ENCODE measurements at places on chromosomes 1 and 21.

DNA sequence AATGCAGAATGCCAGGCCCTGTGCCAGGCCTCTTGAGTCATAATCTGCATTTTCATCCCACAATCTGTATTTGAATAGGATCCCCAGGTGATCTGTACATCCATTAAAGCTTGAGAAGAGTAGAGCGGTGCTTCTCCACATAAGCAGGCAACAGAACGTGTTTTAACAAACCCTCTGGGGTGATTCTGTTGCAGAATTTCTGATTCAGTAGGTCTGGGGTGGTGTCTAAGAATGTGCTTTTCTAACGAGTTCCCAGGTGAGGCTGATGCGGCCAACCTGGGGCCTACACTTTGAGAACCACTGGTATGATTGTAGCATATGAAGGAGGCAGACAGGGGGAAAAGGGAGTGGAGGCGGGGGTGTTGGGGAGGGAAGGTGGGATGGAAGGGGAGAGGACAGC is 78.4 kb upstream of the POU3F1 start:
- H3K27ac ChIP-seq, result no peak overlapping the region
- no peaks in the 10 kb centered on the region for H3K36me3 ChIP-seq
- H3K4me1 ChIP-seq, result no peaks in the 10 kb centered on the region
- no peak for ATAC-seq
- peaks cover 12% of the 10 kb centered on the region for H3K27me3 ChIP-seq

- H3K27me3 ChIP-seq, result no peaks in the 10 kb centered on the region
- ATAC-seq, result no peak
- no peaks in the 10 kb centered on the region for H3K36me3 ChIP-seq
- H3K4me1 ChIP-seq, result no peaks in the 10 kb centered on the region
- no peak overlapping the region for H3K4me3 ChIP-seq
Measured at GRCh38 chr1:105254906-105255305, 1505.2 kb downstream of the AMY1C start.

DNA sequence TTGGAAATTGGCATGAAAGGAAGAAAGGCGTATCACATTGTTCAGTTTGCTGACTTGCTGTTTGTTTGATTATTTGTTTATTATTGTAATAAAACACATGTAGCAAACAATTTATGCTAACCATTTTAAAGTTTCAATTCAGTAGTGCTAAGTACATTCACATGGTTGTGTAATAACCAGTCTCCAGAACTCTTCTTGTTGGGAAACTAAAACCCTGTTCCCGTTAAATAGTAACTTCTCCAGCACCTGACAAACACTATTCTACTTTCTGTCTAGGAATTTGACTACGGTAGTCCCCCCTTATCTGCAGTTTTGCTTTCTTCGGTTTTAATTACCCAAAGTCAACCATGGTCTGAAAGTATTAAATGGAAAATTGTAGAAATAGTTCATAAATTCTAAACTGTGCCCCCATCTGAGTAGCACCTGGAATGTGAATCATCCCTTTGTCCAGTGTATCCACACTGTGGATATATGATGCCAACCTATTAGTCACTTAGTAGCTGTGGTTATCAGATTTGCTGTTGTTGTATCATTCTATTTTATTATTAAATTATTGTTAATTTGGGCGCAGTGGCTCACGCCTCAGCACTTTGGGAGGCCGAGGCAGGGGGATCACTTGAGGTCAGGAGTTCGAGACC is 5.5 kb downstream of the MORC3 start:
- peaks cover 35% of the 10 kb centered on the region for H3K36me3 ChIP-seq
- peaks cover 62% of the 10 kb centered on the region for H3K4me1 ChIP-seq
- no peaks in the 10 kb centered on the region for H3K27me3 ChIP-seq
- no peak overlapping the region for H3K27ac ChIP-seq
- no peak for ATAC-seq

GRCh38 chr1:171566467-171566866 is 55.6 kb upstream of the MYOCOS start:
- H3K4me3 ChIP-seq, result no peak overlapping the region
- peaks cover 24% of the 10 kb centered on the region for H3K36me3 ChIP-seq
- no peaks in the 10 kb centered on the region for H3K4me1 ChIP-seq
- ATAC-seq, result no peak
- no peak overlapping the region for H3K27ac ChIP-seq

- H3K4me1 ChIP-seq, result no peaks in the 10 kb centered on the region
- H3K4me3 ChIP-seq, result no peak overlapping the region
- no peak for ATAC-seq
- no peak overlapping the region for H3K27ac ChIP-seq
- no peaks in the 10 kb centered on the region for H3K27me3 ChIP-seq
Measured at GRCh38 chr1:216549796-216550195, 126.5 kb upstream of the USH2A start.

DNA sequence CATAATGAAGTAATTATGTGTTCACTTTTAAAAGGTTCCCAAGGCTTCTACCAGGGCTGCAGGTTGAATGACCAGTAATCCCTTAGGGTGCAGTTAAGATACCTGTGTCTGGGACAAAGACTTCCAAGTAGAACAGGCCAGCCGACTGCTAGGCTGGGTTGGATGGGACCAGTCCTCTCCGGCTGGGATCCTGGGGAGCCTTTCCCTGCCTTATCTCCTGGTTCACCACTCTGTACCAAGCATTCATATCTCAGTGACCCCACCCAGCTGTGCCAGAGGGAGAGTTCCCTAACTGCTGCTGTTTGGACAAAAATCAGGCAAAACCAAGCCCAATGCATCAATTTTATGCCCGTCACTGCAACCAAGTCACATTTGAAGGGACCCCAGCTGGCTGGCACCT is 116.2 kb upstream of the ATP1A1 start:
- no peaks in the 10 kb centered on the region for H3K36me3 ChIP-seq
- H3K27me3 ChIP-seq, result peaks cover 31% of the 10 kb centered on the region
- no peak for ATAC-seq
- H3K27ac ChIP-seq, result no peak overlapping the region
- H3K4me1 ChIP-seq, result peaks cover 7% of the 10 kb centered on the region

DNA sequence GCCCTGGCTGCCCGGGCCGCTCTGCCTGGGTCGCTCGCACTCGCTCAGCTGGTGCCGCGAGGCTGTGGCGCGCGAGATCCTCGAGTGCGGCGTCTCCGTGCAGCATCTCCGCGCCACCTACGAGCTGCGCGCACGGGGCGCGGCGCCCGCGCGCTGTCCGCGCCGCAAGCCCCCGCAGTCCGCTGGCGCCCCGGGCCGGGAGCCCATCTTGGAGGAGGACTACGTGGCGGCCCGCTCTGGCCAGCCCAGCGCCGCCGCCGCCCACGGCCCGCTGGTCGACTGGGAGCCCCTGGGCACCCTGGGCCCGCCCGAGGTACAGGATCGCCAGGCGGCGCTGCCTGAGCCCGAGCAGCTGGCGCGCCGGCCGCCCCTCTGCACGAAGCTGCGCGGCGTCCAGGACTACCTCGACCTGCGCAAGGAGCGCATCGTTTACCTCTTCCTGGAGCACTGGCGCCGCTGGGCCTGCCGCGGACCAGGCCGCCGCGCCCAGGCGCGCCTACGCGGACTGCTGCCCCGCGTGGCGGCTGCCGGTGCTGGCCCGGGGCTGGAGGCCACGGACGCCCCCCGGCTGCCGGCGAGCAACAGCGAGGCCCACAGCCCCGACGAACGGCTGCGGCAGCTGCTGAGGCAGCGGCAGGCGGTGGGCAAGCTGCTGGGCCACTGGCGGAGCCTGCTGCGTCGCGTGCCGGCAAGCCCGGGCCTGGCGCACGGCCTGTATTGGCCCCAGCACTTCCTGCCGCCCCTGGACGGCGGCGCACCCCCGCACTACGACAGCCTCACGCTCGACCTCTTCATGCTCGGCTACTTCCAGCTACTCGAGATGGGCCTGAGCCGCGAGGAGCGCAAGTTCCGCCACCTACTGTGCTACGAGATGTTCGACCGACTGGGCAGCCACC is 10.9 kb downstream of the TNFRSF25 start:
- ATAC-seq, result peak; percentile 4
- H3K4me3 ChIP-seq, result peak overlapping the region; percentile 34
- peaks cover 77% of the 10 kb centered on the region for H3K27me3 ChIP-seq

DNA sequence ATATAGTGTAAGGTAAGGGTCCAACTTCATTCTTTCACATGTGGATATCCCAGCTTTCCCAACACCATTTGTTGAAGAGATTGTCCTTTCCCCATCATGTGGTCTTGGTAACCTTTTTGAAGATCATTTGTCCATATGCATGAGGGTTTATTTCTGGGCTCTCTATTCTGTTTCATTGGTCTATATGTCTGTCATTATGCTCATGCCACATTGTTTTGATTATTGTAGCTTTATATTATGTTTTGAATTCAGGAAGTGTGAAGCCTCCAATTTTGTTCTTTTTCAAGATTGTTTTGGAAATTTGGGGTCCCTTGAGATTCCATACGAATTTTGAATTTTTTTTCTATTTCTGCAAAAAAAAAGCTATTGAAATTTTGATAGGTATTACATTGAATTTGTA is 15.2 kb upstream of the RCSD1 start:
- no peaks in the 10 kb centered on the region for H3K27me3 ChIP-seq
- no peak overlapping the region for H3K4me3 ChIP-seq
- no peak for ATAC-seq
- peak overlapping the region; percentile 17 for H3K27ac ChIP-seq
- peaks cover 67% of the 10 kb centered on the region for H3K4me1 ChIP-seq
- no peaks in the 10 kb centered on the region for H3K36me3 ChIP-seq

DNA sequence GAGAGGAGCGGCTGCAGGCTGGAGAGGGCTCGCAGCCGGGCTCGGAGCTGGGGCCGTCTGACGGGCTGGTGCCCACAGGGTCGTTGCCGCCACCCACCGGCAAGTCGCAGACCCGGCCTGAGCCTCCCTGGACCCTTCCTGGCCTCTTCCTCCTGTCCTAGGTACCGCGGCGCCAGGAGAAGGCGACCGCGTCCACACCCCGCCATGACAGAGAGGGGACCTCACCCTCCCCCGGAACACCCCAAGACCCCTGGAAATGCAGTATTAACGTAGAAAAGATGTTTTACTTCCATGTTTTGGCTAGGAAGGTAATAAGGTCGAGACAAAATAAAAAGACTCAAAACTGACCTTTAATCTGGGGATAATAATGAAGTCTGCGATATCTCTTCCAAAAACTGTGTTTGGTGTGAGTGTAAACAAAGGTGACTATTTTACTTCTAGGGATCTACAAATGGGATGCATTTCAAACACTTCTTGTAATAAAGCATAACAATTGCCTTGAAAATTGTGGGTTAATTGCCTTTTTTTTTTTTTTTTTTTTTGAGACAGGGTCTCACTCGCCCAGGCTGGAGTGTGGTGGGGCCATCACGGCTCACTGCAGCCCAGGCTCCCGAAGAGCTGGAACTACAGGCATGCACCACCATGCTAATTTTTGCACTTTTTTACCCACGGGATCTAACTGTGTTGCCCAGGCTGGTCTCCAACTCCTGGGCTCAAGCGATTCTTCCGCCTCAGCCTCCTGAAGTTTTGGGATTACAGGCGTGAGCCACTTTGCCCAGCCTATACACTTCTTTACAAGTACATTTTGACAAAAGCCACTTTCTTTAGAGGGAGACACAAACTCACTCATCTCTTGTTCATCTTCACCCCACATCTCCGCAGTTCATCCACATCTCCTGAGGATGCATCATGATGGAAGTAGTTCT is 838 bp upstream of the RSRP1 start:
- peak overlapping the region; percentile 99 for H3K4me3 ChIP-seq
- H3K27ac ChIP-seq, result peak overlapping the region; percentile 100
- H3K36me3 ChIP-seq, result peaks cover 37% of the 10 kb centered on the region
- no peaks in the 10 kb centered on the region for H3K27me3 ChIP-seq

DNA sequence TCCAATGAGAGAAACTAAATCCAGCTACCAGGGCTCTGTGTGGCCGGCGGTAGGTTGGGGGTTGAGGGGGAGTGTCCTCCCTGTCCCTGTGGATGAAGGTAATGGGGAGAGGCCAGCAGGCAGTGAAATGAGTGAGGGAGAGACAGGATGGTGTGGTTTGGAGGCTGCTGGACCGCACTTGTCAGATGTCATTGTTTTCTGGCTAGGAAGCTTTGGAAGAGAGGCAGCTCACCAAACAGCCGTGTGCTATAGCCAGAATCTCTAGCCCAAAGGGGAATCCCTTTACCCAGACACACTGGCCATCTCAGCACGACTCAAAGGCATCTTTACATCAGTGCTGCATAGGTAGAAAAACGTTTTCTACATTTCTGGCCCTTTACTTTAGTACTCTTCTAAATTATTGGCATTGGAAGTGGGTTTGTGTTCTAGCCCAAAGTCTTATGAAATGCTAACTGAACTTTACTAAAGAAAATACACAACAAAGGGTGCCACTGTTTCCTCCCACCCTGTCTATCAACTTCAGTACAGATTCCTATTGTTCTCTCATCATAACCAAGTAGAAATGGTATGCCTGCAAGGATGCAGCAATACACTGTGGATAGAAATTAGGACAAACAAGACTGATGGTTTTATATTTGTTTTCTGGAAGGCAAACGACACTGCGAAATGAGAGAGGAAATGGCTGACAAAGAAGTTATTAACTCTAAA is 95.9 kb upstream of the COA6 start:
- no peak overlapping the region for H3K4me3 ChIP-seq
- no peaks in the 10 kb centered on the region for H3K36me3 ChIP-seq
- no peak overlapping the region for H3K27ac ChIP-seq
- no peak for ATAC-seq
- H3K27me3 ChIP-seq, result peaks cover 56% of the 10 kb centered on the region
- H3K4me1 ChIP-seq, result no peaks in the 10 kb centered on the region

GRCh38 chr1:41589395-41589794 is 104.9 kb upstream of the EDN2 start:
- peaks cover 57% of the 10 kb centered on the region for H3K36me3 ChIP-seq
- H3K4me3 ChIP-seq, result no peak overlapping the region
- ATAC-seq, result no peak
- peaks cover 15% of the 10 kb centered on the region for H3K4me1 ChIP-seq

GRCh38 chr21:45283611-45284455 is 3.9 kb downstream of the POFUT2 start:
- no peaks in the 10 kb centered on the region for H3K27me3 ChIP-seq
- H3K4me1 ChIP-seq, result peaks cover 17% of the 10 kb centered on the region
- H3K27ac ChIP-seq, result no peak overlapping the region
- ATAC-seq, result no peak
- peaks cover 47% of the 10 kb centered on the region for H3K36me3 ChIP-seq
- no peak overlapping the region for H3K4me3 ChIP-seq

- H3K27me3 ChIP-seq, result peaks cover 46% of the 10 kb centered on the region
- no peak overlapping the region for H3K27ac ChIP-seq
- H3K36me3 ChIP-seq, result no peaks in the 10 kb centered on the region
- H3K4me3 ChIP-seq, result no peak overlapping the region
- H3K4me1 ChIP-seq, result no peaks in the 10 kb centered on the region
Measured at GRCh38 chr1:18205319-18205718, 97.7 kb downstream of the IGSF21 start.

DNA sequence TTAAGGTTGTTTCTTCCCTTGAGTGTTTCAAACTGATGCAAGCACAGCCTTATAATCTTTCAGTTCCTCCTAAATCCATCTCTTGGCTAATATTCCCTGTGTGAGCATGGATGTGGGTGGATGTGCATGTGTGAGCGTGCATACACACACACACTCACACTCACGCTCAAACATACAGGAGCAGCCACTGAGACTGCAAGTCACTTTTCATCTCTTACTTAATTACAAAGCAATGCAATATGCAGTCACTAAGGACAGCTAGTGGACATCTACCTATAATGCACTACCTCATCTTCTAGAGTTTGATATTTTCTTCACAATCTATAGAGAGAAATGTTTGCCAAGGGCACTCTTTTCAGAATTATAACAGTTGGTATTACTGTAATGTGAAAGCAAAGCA is 1.4 kb downstream of the ESRRG start:
- no peak overlapping the region for H3K27ac ChIP-seq
- peaks cover 35% of the 10 kb centered on the region for H3K27me3 ChIP-seq
- H3K4me1 ChIP-seq, result peaks cover 13% of the 10 kb centered on the region
- no peak for ATAC-seq
- no peak overlapping the region for H3K4me3 ChIP-seq
- H3K36me3 ChIP-seq, result no peaks in the 10 kb centered on the region

All from stimulated activated memory B cell treated with anti-CD40 and anti-IgM and Interleukin-4, amounts not matched to agents 10 μg/mL and 1 μg/mL and 100 μg/mL, for 72 hours (primary cell).